ENCODE measurements at places on chromosomes 1 and 21.

DNA sequence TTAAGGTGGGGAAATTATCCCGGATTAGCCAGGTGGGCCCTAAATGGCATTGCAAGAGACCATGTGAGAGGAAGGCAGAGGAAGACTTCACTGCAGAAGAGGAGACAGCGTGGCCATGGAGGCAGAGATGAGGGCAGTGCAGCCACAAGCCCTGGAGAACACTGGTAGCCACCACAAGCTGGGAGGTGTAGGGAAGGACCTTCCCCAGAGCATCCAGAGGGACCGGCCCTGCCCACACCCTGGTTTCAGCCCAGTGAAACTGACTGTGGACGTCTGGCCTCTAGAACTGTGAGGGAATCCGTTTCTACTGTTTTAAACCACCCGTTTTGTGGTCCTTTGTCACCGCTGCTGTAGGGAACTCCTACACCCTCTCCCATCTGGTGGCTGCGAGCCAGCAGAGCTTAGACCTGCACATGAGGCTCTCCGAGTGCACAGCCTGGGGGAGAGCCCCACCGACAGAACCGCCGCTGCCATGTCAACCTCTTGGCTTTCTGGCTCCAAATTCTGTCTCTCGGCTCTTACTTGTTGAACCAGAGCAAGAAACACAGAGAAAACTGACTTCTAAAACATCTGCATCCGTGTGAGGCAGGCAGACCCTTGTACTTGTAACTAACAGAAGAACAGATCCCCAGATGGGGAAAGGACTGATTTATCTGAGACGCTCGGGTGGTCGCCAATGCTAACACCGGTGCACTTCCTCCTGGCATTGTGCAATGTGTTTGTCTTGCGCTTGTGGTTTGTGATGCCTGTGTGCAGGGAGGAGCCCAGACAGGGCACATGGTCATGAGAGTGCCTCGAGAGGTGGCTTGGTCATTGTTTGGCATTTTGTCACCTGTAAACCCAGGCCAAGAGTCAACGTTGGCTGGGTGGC is 90.8 kb upstream of the TMPRSS2 start:
- DNase-seq, result no peak

DNA sequence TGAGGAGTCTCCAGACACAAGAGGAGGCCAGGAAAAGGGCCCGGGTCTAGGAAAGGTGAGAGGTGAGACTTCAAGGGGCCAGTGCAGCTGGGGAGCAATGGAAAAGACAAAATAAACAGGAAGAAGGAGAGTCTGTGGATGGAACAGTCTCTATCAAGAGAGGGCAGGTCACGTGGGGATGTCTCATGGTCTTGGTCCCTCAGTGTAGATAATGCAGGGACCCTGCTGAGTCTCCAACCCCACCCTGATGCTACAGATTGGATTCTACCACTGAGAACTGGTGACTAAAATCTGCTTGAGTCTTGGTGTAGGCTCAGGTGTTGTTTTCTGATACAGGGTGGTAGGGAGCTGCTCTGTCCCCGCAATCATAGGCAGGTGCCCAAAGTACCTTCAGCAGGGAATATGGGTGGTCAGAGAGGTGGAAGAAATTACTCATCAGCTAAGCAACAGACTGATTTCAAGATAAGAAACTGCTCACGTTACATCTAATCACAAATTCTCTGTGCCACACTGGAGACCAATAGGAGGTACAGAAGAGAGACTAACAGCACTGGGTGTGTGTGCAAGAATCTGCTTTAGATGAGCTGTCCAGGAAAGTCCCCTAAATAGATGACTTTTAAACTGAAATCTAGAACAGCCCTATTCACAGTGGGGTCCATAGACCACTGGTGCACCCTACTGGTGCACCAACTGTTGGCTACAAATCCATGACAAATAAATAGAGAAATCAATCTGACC is 101.5 kb upstream of the TLR5 start:
- DNase-seq, result no peak

- DNase-seq, result no peak
These were observed 100.1 kb upstream of the JUN start for GRCh38 chr1:58883888-58884482.

GRCh38 chr1:15220024-15220392 is 27.0 kb upstream of the FHAD1 start:
- DNase-seq, result no peak

DNA sequence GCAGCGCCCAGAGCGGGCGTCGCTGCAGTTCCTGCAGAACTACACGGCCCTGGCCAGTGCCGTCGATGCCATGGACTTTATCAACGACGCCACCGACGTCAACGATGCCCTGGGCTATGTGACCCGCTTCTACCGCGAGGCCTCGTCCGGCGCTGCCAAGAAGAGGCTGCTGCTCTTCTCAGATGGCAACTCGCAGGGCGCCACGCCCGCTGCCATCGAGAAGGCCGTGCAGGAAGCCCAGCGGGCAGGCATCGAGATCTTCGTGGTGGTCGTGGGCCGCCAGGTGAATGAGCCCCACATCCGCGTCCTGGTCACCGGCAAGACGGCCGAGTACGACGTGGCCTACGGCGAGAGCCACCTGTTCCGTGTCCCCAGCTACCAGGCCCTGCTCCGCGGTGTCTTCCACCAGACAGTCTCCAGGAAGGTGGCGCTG is 22.0 kb downstream of the COL6A1 start:
- DNase-seq, result no peak

GRCh38 chr1:39173995-39174380 is 30.5 kb upstream of the MACF1 start:
- no peak for DNase-seq

DNA sequence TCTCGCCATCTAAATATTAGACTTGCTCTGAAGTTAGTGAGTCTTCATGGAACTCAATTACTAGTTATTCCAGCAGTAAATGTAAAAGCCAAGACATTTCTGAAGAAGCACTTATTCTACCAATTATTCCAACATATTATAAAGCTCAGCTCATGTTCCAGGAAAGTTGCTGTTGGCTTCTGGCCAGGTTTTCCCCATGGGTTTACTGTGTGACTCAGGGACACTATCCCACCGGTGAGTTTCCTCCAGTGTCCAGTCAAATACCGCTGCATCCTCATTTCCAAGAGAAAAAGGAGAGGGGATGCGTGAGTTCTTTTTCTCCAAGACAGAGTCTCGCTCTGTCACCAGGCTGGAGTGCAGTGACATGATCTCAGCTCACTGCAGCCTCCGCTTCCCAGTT is 9.2 kb upstream of the HHIPL2 start:
- DNase-seq, result no peak

DNA sequence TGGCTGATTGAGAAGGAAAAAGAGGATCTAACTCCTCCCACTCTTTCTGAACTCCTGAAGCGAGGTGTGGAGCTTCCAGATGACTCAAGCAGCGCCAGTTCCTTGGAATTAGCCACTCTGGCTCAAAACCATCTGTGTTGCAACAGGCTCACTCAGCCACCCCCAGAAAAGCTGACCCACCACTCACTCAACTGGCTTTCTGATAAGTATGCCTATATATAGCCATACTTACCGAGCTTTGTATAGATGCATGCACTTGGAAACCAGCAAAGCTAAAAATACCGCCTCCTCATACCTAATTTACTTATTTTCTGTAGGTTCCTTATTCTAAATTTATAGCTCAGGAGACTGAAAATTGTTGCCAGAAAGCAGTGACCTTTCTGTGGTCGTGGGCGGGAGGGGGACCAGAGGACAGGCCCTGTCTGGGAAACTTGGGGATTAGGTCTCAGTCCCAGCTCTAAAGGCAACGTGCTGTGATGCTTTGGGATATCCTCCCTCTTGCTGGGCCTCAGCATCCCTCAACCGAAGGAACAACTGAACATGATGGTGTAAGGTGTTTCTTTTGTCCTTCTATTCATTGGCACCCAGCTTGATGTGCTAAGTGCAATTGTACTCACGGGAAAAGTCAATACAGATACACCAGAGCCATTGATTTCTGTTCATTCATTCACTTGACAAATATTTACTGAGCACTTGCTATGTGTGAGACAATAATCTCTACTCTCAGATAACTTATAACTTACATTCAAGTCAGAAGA is 65.7 kb downstream of the NENF start:
- DNase-seq, result no peak

DNA sequence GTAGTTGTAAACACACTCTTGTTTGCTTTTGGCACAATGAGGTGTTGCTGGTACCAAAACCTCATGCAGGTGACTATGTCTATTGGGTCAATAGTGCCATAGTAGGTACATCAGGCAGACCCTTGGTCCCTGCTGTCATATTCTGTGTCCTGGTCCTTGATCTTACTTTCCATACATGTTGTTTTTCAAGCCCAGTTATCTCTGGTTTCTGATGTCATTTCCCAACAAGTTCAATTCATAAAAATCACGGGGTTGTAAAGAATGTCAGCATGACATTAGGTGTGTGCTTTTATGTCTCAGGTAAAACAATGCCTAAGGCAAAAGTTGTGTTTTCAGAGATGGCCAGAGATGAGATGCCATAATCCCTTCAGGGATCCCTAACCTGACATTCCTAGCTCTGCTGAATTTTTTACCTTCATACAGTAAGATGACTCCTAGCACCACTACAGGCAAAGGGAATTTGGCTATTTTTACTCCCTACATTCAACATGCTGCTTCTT is 390.3 kb upstream of the PKN2 start:
- no peak for DNase-seq

DNA sequence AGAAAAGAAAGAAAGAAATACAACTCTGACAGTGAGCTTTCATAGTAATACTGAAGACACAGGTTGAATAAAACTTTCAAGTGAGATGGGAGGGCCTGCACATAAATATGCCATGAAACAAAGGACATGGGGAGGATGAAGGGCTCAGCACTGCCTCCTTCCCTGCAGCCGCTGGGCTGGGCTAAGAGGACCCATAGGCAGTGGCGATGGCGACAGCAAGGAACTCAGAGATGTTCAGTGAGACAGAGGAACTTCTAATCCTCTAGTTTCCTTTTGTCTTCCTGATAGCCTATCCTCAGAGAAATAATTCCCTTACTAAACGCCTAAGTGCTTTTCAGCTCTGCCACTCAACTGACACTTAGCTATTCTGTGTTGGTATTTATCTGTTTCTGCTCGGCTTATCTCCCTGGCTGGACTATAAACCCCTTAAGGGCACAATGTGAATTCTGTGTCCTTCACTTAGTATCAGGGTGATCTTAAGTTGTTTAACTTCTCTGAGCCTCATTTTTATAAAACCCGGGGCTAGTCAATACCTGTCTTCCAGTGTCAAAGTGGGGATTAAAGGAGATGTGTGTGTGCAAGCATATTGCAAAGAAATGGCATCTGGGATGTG is 24.4 kb upstream of the IER5 start:
- no peak for DNase-seq

DNA sequence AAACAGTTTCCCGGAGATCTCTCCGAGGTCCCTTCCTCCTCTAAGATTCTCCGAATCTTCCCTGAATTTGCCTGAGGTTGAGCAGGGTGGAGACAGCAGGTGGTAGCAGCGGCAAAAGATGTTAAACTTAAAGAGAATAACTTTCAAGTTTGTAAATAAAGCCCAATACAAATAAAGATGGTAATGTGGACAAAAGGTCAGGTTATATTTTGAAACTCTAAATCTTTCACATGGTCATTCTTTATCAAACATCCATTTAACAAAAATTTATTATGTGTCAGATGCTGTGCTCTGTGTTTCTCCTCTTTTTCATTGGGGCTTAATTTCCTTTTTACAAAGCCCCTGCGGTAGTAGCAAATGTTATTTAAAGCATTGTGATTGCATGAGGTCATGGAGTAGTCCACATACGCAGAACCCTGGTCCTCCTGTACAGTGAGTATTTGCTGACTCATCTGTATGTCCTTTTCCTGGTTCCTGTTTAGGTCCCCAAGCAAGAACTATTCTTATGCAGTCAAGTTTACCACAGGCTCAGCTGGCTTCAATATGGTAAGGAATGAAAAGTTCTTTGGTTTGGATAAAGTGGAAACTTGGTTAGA is 119.2 kb downstream of the ITSN1 start:
- no peak for DNase-seq

GRCh38 chr1:178220094-178220493 is 126.2 kb downstream of the RASAL2 start:
- DNase-seq, result no peak

GRCh38 chr1:116765962-116766361 is 11.7 kb downstream of the CD2 start:
- no peak for DNase-seq

DNA sequence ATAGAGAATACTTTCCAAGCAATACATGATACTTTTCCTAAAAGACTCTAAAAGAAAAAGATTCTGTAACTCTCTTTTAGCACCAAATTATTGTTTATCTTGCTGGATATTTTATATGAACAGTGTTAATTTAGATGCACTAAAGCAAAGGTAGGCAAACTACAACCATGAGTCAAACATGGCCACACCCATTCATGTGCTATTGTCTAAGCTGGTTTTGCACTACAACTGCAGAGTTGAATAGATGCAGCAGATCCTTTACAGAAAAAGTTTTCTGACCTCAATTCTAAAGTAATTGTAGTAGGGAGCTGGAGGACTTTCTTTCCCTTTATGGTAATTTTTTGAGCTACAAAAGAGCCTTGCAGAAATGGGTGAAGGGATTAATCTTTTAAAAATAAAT is 19.4 kb downstream of the BLZF1 start:
- DNase-seq, result no peak

- DNase-seq, result no peak
These were observed 2.0 kb downstream of the PRMT6 start for GRCh38 chr1:107058245-107059032.

GRCh38 chr1:245842106-245842505 is 665.0 kb downstream of the SMYD3 start:
- no peak for DNase-seq

DNA sequence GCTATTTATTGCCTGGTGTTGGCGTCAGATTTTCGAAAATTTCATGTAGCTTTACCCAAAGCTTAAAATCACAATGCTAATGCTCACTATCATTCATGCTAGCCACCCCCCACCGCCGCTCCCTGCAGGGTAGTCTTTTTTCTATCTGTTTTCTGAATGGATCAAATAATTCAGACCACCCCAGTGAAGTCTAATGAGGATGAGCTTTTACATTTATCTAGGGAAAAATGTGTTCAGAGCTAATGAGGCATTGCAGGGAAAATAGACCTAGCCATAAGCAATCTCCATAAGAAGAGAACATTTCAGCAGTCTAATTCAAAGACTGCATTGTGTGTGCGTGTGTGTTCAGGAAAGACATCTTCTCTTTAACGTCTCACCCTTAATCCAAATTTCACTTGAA is 533.0 kb upstream of the PRMT6 start:
- DNase-seq, result no peak

DNA sequence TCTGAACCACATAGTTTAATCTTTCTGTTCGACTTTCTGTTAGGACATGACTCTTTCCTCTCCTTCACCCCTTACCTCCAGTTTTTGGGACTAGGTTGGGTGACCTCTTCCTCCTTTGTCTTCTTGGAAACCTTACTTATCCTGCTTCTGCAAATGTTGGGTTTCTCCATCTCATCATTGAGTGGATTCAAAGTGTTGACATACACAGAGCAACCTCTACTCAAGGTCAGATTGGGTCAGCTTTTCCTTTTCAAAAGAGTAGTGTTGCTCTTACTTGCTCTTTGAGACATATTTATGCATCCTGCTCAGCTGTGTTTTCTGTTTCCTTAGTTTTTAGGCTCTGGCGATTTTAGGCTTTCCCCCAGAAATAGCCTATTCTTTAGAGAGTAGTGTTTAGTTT is 3.7 kb downstream of the CAMTA1 start:
- no peak for DNase-seq

GRCh38 chr1:199936441-199936840 is 91.1 kb upstream of the NR5A2 start:
- DNase-seq, result no peak

GRCh38 chr1:52767596-52768280 is 41.5 kb downstream of the ZYG11B start:
- no peak for DNase-seq
